ENCODE measurements at places on chromosomes 4 and X.

DNA sequence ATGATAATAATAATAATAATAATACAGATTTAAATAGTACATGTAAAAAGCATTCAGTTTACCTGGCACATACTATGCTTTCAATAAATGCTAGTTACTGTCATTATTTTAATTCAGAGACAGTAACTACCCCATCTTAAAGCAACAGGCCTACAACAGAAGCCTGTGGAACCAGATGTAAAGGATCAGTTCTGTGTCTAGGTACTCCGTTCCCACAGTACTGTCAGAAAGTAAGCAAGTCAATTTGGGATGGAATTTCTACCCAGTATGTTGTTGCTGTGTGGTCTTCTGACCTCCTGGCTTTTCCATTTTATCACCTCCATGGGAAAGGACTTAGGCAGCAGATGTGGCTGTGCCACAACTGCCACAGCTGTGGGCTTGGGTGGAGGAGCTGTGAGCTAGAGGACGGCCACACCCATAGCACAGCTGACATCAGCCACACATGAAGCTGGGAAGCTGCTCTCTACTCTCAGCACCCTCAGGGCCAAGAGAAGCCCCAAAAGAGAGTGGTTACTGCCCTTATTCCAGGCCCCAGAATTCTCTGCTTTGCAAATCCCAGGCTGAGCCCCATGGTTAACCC lies 102.8 kb downstream of the CBR4 start:
- DNase-seq, result no peak

GRCh38 chr4:138181287-138181686 lies 60.9 kb downstream of the SLC7A11 start:
- DNase-seq, result no peak

DNA sequence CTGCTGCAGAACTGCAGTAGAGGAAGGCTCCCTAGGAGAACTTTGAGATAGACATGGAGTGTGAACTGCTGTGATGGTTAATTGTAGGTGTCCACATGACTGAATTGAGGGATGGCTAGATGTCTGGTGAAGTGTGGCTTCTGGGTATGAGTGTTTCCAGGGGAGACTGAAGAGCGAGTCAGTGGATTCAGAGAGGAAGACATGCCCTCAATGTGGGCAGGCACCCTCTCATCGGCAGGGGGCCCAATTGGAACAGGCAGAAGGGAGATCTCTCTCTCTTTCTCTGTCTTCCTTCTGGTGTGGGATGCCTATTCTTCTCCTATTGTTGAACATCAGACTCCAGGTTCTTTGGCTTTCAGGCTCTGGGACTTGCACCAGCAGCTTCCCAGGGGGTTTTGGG lies 304.7 kb upstream of the GATB start:
- no peak for DNase-seq

DNA sequence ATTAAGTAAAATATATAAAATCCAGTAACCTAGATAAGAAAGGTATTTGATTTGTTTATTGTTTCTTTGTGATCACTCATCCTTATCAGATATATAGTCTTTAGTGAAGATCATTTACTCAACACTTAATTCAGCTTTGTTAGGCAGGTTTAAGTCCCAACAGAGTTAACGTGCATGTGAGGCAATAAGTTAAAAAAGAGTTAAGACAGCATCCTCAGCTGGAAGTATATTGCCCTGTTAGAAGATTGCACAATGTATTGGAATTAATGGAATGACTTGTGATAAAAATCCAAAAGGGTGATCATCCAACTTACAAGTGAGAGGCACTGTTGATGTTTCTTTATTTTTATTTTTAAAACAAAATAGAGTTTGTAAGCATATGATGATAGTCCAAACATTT lies 1162.1 kb downstream of the RAPGEF2 start:
- no peak for DNase-seq
